HT1080 (cell line): ENCODE measurements at places on chromosomes 12 and 14. TPM values are rescaled to one million over a fixed set of nuclear protein-coding genes. Genes with fewer than 3 reads are reported as not detected.

The ENDOU gene
- not detected in 2 replicates for total RNA-seq

The CDK2 gene
- 76.5 and 97.2 TPM in 2 replicates for total RNA-seq

The SAMD4A gene
- 10.0 and 16.3 TPM in 2 replicates for total RNA-seq

The PRH2 gene
- 0.63 TPM in 1 of 2 replicates, not detected in the other for total RNA-seq

The GPRC5A gene
- total RNA-seq, result 19.8 and 21.7 TPM in 2 replicates

The NKX2-8 gene
- not detected in 2 replicates for total RNA-seq

The CLEC1B gene
- total RNA-seq, result not detected in 2 replicates

The KRT78 gene
- 0.13 TPM in 1 of 2 replicates, not detected in the other for total RNA-seq

The NELL2 gene
- total RNA-seq, result 0.20 and 0.95 TPM in 2 replicates

The LRRK2 gene
- 0.66 and 0.90 TPM in 2 replicates for total RNA-seq

The TAS2R9 gene
- not detected in 2 replicates for total RNA-seq

The KCNMB4 gene
- 1.6 TPM in 2 replicates for total RNA-seq

The HOXC11 gene
- not detected in 2 replicates for total RNA-seq

The CD4 gene
- 0.10 TPM in 1 of 2 replicates, not detected in the other for total RNA-seq

The TULP3 gene
- 15.5 and 18.2 TPM in 2 replicates for total RNA-seq

The TEAD4 gene
- 61.9 and 80.0 TPM in 2 replicates for total RNA-seq

The MORN3 gene
- 0.08 and 0.33 TPM in 2 replicates for total RNA-seq

The BIN2 gene
- total RNA-seq, result 0.06 TPM in 1 of 2 replicates, not detected in the other

The P2RX2 gene
- not detected in 2 replicates for total RNA-seq

The AQP6 gene
- total RNA-seq, result not detected in 2 replicates
